ENCODE measurements at places on chromosomes 1 and 21.
A peak's percentile ranks its signal among the peaks of the same experiment; 100 is the strongest.

DNA sequence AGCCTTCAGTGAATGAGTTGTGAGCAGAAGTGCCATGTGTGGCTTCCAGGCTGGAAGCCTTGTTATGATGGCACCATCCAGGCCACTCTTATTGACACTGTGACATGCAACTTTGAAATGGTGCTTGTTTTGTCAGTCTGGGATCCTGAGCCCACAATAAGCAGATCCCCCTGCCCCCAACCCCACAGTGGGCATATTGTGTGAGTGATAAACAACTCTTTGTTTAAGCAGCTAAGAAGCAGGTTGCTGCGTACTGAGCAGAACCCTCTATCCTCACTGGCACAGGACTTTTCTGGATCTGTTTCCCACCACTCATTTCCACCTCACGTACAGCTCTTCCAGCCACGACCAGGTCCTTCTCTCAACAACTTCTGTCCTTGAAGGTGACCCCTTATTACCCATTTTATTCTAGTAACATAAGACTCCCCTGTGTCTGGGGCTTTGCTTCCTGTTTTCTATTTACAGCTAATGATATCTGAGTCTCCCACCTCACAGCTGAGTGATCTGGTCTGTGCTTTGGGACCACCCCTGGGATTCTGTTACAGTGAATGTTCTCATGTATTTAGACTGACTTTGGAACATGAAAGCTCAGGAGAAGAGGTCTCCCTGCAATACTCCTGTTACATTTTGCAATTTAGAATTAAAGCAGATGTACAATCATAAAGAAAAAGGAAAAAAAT lies 375.5 kb downstream of the PCP4 start:
- no peak for DNase-seq

GRCh38 chr1:147837964-147838292 lies 64.7 kb upstream of the GJA8 start:
- no peak for DNase-seq

GRCh38 chr1:248841702-248842395 lies 3.8 kb downstream of the ZNF672 start:
- peak; percentile 22 for DNase-seq

- DNase-seq, result no peak
Measured at GRCh38 chr1:193342811-193343210, 156.4 kb upstream of the B3GALT2 start.

DNA sequence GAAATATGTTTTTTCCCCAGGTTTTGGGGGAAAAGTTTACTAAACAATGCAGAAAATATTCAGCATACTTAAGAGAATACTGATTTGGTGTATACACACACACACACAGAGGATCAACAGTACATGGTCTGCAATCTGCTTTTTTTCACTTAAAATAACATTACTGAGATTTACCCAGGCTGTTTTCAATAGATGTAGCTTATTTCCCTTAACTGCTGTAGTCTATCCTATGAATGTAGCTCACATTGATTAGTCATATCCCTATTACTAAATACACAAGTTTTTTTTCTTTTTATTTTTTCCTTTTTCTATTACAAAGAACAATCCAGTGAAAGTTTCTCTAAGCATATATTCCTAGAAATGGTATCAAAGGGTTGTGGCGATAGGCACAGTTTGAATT lies 266.7 kb upstream of the GREM2 start:
- no peak for DNase-seq

DNA sequence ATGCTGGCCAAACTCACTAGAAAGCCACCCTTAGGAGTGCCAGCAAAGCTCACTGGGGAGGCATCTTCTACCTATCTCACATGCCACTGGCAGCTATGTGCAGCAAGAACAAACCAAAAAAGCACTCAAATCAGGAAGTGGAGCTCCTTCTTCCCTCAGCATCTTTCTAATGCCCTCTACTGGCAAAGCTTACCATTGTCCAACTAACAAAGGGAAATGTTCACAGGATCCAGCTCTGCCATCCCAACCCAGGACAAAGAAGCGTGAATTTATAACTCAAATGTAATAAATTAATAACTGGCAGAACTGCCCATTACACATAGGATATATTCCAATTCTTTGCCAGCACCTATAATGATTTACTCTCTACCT lies 38.9 kb downstream of the LEPR start:
- no peak for DNase-seq

GRCh38 chr1:228976316-228976715 lies 241.0 kb downstream of the RHOU start:
- no peak for DNase-seq

GRCh38 chr1:243572940-243573339 lies 277.1 kb downstream of the AKT3 start:
- DNase-seq, result no peak

Data from stimulated activated naive CD8-positive, alpha-beta T cell treated with anti-CD3 and anti-CD28 coated beads, Interleukin-15, amount 100 ng/mL, for 72 hours (primary cell).